Progenitor cell of endocrine pancreas (in vitro differentiated cells): ENCODE measurements at places on chromosomes 2 and 18. TPM values are rescaled to one million over a fixed set of nuclear protein-coding genes. Genes with fewer than 3 reads are reported as not detected.

MFSD6 gene
- 15.1 and 15.4 TPM in 2 replicates for total RNA-seq

GEN1 gene
- total RNA-seq = 21.7 and 22.6 TPM in 2 replicates

ANKRD62 gene
- total RNA-seq = not detected in 2 replicates

KLHL30 gene
- total RNA-seq = 0.07 and 0.13 TPM in 2 replicates

IL18R1 gene
- total RNA-seq = 0.13 and 0.22 TPM in 2 replicates

UGT1A6 gene
- not detected in 2 replicates for total RNA-seq

AKAIN1 gene
- total RNA-seq = not detected in 2 replicates

C1GALT1C1L gene
- total RNA-seq = 0.57 TPM in 1 of 2 replicates, not detected in the other

SPP2 gene
- not detected in 2 replicates for total RNA-seq

IL1RL1 gene
- not detected in 2 replicates for total RNA-seq

PKP4 gene
- 62.9 and 75.3 TPM in 2 replicates for total RNA-seq

STPG4 gene
- 0.33 and 0.34 TPM in 2 replicates for total RNA-seq

CPO gene
- total RNA-seq = 0.24 TPM in 1 of 2 replicates, not detected in the other

TLX2 gene
- total RNA-seq = 0.33 TPM in 1 of 2 replicates, not detected in the other

FOXD4L1 gene
- 0.20 and 0.48 TPM in 2 replicates for total RNA-seq

ANAPC1 gene
- total RNA-seq = 54.9 and 61.5 TPM in 2 replicates

ACTG2 gene
- total RNA-seq = 0.19 and 0.31 TPM in 2 replicates

DPP4 gene
- 3.2 and 3.3 TPM in 2 replicates for total RNA-seq

RAX gene
- not detected in 2 replicates for total RNA-seq

TNFAIP6 gene
- not detected in 2 replicates for total RNA-seq

MYOM1 gene
- 1.1 TPM in 2 replicates for total RNA-seq

TUBA3E gene
- not detected in 2 replicates for total RNA-seq

CCDC150 gene
- 39.5 and 40.1 TPM in 2 replicates for total RNA-seq

APOB gene
- 15.6 and 22.2 TPM in 2 replicates for total RNA-seq

NT5C1B gene
- not detected in 2 replicates for total RNA-seq

DES gene
- not detected in 2 replicates for total RNA-seq

ERLEC1 gene
- total RNA-seq = 36.4 and 37.9 TPM in 2 replicates

UGT1A10 gene
- total RNA-seq = not detected in 2 replicates

LRRTM1 gene
- total RNA-seq = 1.6 and 1.9 TPM in 2 replicates

NCKAP5 gene
- 1.2 and 1.7 TPM in 2 replicates for total RNA-seq

DHRS9 gene
- not detected in 2 replicates for total RNA-seq

KIF3C gene
- total RNA-seq = 42.3 TPM in 2 replicates

UNC80 gene
- total RNA-seq = 3.1 and 4.3 TPM in 2 replicates

GREB1 gene
- 78.8 and 82.5 TPM in 2 replicates for total RNA-seq

KCNK3 gene
- 1.2 and 1.5 TPM in 2 replicates for total RNA-seq

NR4A2 gene
- 7.9 and 8.3 TPM in 2 replicates for total RNA-seq

EIF2AK3 gene
- 20.5 and 28.1 TPM in 2 replicates for total RNA-seq

PLCD4 gene
- 0.38 and 0.62 TPM in 2 replicates for total RNA-seq

IL1F10 gene
- total RNA-seq = not detected in 2 replicates
